PC-3 (cell line): ENCODE measurements at places on chromosomes 5 and 9. TPM values are rescaled to one million over a fixed set of nuclear protein-coding genes. Genes with fewer than 3 reads are reported as not detected.
A peak's percentile ranks its signal among the peaks of the same experiment; 100 is the strongest.

Gene HTR1A
- not detected in 2 replicates for total RNA-seq

GRCh38 chr5:108193021-108193795, 188.7 kb downstream of the FBXL17 start:
- peak; percentile 80 for DNase-seq

Gene GABRP
- total RNA-seq = not detected in 2 replicates

DNA sequence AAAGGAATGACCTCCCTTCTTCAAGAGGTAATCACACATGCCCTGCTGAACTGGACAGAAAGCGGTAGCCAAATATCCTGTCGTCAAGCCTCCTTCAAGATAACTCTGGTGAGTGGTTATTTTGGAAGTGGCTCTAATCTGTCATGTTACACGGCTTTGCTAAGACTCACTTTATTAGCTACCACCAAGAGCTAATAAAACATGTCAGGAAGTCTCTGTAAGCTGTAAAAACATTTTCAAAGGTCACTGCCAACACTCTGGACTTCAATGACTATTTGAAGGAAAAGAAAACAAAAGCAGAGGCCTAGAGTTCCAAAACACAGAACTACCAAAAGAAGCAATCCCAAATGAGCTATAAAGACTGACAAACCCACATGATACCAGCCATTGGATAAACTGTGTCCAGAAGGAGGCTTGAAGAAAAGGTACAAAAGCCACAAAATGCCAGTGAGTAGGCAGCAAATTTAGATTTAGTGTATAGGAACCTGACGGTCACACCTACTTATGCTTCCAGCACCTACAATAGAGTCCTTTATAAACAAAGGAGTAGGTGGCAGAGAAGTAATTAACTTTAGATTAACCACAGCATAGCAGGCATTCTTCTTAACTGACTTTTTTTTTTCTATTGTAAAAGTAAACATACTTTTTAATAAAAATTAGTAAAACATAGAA, 97.3 kb upstream of the EQTN start:
- peak; percentile 30 for DNase-seq

GRCh38 chr9:6272229-6272598, 56.0 kb upstream of the TPD52L3 start:
- peak; percentile 32 for DNase-seq

DNA sequence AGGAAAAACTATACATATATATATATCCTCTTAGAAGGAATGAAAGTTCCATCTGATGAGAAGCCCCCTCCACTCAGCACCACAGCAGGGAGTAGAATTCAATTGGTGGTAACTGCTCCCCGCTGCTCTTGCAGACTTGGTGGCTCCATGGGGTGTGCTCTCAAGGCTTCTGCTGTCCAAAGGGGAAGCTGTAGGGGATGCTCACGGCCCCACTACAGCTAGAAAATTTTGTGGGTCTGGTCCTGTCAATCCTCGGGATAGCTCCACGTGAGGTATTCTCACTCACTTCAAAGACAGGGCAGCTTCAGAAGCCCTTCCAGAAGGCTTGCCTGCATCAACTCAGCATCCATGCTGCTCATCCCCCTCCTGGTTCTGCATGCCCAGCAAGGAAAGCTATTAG, 247.2 kb downstream of the CETN3 start:
- no peak for DNase-seq

- no peak for DNase-seq
These were observed 755.7 kb downstream of the TLR4 start for GRCh38 chr9:118459913-118460312.

DNA sequence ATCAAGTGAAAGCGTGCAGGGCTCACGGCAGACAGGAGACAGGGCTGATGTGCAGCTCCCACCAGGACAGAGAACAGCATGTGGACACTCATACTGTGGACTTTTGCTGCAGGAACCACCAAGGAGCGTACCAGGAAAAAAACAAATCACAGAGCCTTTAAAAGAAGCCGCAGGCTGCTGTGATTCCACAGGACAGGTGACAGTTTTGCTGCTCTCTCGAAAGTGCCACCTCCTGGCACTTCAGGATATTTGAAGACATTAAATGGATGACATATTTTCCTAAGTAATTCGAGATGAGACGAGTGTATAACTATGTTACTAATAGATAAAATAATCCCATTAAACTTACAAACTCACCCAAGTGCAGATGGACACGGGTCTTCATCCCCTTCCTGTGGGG, 29.3 kb downstream of the ZDHHC11 start:
- no peak for DNase-seq

Gene TRIM14
- 11.2 and 17.3 TPM in 2 replicates for total RNA-seq

DNA sequence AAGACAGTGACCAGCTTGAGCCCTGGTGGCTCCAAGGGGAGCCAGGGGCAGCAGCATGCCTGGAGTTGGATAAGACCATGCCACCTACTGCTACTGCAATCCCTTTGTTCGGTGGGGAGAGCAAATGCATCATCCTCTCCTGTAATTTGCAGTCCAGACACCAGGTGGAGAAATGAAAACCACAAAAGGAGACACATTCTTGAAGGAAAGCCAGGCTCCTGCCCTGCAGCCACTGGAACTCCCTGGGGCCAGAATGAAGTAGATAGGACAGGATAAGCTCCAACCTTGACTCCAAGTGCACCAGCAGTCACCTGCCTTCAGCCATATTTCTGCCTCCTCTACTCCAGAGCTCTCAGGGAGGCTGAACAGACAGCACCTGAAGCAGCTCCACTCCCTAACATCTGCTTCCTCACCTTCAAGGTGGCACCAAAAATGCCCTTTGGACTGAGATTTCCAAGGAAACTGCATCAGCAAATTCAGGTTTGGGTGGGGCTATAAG, 65.1 kb upstream of the IQGAP2 start:
- peak; percentile 76 for DNase-seq

Gene FLT4
- not detected in 2 replicates for total RNA-seq

Gene PFN3
- not detected in 2 replicates for total RNA-seq

DNA sequence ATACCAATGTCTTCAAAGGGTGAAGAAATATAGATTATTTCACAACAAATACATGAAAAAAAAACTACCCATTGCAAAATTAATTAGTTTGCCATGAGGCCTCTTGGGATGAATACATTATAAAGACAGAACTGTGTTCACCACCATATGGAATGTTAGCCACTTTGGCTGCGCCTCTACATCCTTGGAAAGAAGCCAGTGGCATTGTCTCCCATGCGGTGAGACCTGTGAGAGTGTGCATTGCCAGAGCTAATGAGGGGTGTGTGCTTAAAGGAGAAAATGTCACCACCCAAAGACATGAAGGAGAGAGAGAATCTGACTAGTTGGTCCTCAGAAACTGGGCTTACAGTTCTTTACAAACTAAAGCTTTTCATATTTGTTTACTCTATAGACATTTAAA, 110.6 kb downstream of the PLPPR1 start:
- no peak for DNase-seq

Gene TMEM174
- total RNA-seq = not detected in 2 replicates

- DNase-seq = no peak
These were observed 42.9 kb downstream of the DAPK1 start for GRCh38 chr9:87540444-87541105.

GRCh38 chr5:53422539-53422938, 57.9 kb upstream of the FST start:
- peak; percentile 53 for DNase-seq

DNA sequence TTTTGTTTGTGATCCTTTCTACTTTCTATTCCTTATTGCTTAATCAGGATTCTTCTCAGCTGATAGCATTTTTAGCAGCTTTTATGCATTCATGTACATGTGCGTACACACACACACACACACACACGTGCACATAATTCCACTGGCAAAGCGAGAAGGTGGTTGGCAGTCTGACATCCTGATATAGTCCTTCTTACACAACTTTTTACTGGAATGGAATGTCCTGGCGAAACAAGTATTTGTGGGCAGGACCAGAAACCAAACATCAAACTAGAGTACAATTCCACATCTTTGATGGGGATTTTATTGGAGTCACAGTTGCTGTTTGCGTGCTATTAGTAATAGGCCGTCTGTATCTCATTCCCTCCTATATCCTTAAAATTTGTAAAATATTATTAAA, 356.5 kb downstream of the CCDC171 start:
- no peak for DNase-seq

GRCh38 chr9:80387828-80388227, 816.1 kb downstream of the TLE4 start:
- DNase-seq = no peak

DNA sequence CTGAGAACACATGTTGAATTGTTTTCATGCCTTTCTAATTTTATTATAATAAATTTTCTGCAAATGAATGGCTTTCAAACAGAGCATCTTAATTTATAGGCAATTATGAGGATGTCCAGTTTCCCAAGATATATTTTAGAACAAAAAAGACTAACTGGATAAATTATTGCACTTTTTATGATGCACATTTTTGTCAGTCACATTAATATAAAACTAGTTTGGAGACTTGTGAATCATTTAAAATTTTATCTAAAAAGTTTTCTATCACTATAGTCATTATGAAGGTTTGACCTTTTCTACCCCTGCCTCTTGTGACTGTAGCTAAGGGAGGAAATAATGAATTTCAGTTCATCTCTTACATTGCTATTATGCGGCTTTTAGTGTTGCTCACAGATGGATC, 393.8 kb downstream of the TAF11L14 start:
- no peak for DNase-seq

Gene PCDHGA6
- total RNA-seq = 1.3 and 1.6 TPM in 2 replicates

GRCh38 chr5:115456056-115456455, 88.5 kb downstream of the FEM1C start:
- DNase-seq = no peak

DNA sequence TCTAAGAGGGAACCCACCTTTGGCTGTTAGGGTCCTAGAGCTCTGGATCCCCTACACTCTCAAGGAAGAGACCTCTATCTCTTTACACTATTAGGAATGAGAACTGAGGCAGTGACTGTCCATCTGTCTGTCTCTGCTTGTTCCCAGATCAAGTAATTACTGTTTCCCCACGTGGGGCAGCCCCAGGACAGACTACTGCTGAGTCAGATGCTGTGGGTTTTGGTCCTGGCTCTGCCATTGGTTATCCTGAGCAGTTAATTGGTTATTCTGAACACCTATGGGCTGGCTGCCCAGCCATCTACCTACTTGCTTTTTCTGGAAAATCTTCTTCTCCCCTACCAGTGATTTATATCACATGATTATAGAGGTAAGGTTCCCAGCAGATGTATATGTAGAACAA, 33.3 kb downstream of the FBXO10 start:
- DNase-seq = peak; percentile 28

GRCh38 chr5:163595932-163596607, 90.7 kb downstream of the MAT2B start:
- no peak for DNase-seq
